NCI-H460 (cell line): ENCODE measurements at places on chromosomes 12 and 14.

GRCh38 chr12:128712622-128713021 is 111.1 kb downstream of the SLC15A4 start:
- DNase-seq, result no peak

DNA sequence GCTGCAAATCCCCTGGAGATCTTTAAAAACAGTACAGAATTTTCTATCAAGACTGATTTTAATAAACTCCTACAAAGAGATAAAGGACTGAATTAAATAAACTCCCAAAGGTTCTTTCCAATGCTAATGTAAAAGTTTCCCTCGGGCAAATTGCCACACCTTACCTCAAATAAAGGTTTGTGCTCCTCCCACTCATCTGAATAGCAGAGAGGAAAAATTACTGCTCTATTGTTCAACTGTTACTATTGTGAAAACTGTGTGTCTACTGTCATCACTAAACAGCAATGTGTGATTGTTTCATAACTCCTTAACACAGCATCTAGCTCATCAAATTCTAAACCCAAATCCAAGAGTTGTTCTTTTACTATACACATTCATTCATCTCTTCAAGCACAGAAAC is 3.2 kb downstream of the SPTLC2 start:
- DNase-seq, result no peak

- DNase-seq, result no peak
These were observed 100.6 kb downstream of the LGMN start for GRCh38 chr14:92647797-92648279.

DNA sequence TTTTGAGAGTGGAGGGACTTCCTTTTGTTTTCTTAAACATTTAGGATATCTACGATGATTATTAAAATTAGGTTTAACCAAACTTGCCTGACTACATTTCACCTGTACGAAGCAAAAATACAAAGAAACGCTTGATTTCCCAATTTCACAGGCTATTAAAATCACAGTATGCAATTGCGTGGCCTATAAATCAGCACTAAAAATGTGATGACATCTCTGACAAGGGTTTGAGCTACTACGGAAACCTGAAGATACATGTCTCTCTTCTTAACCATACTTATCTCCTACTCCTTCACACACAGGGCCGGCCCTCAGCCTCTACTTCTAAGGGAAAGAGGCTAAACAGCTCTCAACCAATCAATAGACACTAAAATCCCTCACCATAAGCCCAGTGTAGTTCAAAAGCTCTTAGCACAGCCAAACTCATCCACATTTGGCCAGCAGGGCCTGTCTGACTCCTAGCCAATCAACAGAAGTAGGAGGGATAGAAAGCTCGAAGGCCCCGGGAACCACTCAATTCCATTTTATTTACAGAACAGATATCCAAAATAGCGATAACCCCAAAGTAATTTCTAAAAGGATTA is 137.3 kb downstream of the FOXN3 start:
- no peak for DNase-seq
